Urinary bladder (tissue), 4 donors: ENCODE measurements at places on chromosomes 11 and 22. TPM values are rescaled to one million over a fixed set of nuclear protein-coding genes. Genes with fewer than 3 reads are reported as not detected.

DNA sequence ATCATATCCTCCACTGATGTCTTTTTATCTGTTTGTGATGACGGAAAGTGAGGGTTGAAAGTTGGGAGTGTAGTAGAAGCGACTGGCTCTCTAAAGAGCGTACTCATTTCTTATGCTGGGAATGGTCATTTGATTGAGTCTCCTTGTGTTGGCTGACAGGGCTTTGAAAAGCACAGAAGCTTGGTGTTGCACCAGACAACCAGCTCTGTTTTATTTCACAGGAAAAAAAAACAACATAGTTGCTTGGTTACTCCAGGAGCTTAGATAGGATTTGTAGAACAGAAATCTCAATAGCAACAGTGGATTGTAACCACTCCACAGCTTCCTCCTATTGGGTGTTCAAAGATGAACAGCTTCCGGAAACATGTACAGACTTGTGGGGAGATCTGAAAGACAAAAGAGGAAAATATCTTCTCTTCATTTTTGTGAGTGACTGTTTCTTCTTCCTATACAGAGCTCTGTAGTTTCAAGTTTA lies 2.7 kb downstream of the RBM14 start:
- peak; percentile 55 for DNase-seq

GRCh38 chr22:17475318-17476230 lies 87.7 kb upstream of the SLC25A18 start:
- no peak for DNase-seq

- no peak for DNase-seq
These were observed 67.1 kb upstream of the WNT7B start for GRCh38 chr22:46043816-46044620.

GRCh38 chr11:2420502-2421225 lies 20.1 kb downstream of the TSSC4 start:
- DNase-seq: no peak

DNA sequence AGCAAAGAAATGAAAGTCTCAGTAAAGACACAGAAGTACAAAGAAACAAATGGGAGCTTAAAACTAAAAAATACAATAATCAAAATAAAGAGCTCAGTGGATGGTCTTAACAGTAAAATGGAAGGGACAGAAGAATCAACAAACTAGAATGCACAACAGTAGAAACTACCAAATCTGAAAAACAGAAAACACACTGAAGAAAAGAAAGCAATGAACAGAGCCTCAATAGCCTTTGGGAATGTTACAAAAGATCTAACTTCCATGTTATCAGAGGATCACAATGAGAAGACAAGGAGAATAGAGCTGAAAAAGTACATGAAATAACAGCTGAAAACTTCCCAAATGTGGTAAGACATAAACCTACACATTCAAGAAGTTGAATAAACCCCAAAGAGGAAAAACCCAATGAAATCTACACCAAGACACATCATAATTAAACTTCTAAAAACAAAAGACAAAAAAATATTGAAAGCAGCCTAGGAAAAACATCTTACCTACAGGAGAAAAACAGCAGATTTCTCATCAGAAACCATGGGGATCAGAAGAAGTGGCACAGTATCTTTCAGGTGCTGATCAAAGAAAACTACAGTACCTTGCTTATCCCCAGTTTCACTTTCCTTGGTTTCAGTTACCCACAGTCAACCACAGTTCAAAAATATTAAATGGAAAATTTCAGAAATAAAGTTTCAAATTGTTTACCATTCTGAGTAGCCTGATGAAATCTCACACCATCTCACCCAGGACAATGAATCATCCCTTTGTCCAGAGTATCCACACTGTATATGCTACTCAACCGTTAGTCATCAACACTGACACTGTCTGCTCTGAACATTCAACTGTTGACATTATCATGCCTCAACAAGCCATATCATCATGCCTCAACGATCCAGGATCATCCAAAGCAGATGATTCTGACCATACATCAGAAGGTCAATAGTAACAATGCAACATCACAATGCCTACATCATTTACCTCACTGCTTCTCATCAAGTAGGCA lies 22.2 kb downstream of the RRAS2 start:
- DNase-seq: no peak

- no peak for DNase-seq
These were observed 32.3 kb downstream of the TRIM29 start for GRCh38 chr11:120105576-120105975.

Gene DEUP1
- total RNA-seq: 0.16 TPM

- DNase-seq: no peak
These were observed 168.2 kb downstream of the ETS1 start for GRCh38 chr11:128419012-128419767.

- no peak for DNase-seq
These were observed 4.5 kb downstream of the GSTP1 start for GRCh38 chr11:67588136-67588503.

GRCh38 chr22:32608494-32608893 lies 133.9 kb downstream of the FBXO7 start:
- no peak for DNase-seq

GRCh38 chr11:74641289-74641688 lies 48.9 kb downstream of the POLD3 start:
- no peak for DNase-seq

Gene OR2AG1
- not detected for total RNA-seq

DNA sequence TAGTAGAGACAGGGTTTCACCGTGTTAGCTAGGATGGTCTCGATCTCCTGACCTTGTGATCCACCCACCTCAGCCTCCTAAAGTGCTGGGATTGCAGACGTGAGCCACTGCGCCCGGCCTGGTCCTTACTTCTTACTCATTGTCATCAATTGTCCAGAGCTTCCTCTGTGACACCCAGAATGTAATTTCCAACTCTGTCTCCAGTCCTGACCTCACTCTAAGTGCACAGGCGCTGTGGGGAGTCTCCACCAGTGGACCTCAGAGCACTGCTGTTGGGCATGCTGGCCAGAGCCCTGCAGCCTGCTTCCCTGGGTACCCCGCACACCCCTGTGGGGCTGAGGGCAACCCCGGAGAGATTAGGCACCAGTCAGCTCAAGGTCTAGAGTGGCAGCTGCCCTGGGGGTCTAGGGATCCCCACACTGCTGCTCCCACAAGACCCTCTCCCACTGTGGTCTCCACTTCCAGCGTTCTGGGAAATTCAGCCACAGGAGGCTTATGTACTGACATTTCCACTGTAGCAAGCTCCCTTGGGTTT lies 1140.3 kb downstream of the TBC1D22A start:
- no peak for DNase-seq

DNA sequence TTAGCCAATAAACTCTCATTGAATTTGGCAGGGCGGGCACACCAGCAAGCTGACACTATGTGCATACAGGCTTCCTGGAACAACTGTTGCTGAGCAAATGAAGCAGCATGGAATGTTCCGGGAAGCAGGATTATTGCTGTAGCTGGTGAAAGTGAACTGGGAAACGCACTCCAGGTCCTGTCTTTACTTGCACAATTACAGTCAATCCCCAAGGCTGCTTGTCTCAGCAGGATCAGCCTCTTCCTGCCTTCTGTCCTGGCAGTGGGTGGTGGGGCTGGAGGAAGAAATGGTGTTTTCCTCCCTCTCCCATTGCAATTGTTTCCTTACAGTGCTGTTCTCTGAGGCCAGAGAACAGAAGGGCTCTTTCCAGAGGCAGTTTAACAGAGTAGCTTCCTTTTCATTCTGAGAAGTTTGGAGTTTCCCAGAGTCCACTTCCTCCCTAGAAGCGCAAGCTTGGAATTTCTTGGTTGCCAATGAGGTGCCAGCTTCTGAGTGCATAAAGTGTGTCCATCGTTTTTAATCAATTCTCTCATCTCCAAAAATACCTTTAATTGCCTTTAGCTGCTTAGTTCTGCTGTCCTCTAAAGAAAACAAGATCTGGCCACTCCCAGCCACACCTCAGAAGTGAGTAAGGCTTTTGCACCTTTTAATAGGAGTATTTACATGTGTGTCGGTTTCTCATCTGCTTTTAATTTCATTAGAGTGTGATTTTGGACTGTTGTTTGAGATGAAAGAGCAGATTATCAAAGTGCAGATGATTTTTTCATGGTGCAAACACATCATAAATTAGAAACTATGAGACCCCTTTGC lies 19.9 kb downstream of the CD44 start:
- no peak for DNase-seq

Gene RAG1
- total RNA-seq: 1.6 TPM

DNA sequence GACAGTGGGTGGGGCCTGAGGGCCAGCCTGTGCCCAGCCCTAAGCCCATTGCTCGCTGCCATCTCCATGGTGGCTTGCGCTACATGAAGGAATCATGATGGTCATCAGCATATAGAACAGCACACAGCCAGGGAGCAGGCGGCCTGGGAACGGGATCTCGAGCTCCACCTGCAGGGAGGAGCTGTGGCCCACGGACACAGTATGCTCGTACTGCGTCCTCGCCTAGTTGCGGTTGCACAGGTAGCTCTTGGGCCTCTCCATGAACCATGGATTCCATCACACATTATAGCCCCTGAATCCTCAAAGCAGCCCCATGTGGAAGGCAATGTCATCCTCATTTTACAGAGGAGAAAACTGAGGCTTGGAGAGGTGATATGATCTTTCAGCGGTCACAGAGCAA lies 15.1 kb downstream of the SEC14L4 start:
- DNase-seq: no peak

Gene KCNK4
- not detected for total RNA-seq

DNA sequence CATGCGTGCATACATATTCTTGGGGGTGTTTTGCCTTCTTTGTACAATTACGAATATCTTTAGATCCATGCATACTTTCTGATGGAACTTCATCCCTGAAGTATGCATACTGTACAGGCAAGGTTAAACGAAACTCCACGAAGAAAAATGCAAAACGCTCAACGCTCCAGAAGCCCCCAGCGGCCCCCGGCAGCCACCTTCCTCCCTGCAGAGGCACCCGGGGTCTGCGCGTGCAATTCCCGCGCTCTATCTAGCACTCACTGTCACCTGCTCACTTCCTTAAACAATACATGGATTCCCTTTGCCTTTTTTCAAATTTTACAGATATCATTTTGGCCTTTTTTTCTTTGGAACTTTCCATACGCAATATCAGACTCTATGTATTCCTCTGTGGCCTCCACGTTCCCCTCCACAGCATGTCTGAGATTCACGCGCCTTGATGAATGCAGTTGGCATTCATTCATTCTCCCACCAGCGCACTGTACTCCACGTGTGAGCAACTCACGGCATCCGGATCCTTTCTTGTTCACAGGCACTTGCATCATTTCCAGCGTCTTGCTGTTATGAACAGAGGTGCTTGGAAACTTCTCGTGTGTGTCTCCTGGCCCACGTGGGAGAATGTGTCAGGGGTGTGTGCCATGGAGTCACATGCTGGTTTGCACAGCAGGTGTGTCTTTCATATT lies 214.3 kb downstream of the CTTN start:
- DNase-seq: no peak

DNA sequence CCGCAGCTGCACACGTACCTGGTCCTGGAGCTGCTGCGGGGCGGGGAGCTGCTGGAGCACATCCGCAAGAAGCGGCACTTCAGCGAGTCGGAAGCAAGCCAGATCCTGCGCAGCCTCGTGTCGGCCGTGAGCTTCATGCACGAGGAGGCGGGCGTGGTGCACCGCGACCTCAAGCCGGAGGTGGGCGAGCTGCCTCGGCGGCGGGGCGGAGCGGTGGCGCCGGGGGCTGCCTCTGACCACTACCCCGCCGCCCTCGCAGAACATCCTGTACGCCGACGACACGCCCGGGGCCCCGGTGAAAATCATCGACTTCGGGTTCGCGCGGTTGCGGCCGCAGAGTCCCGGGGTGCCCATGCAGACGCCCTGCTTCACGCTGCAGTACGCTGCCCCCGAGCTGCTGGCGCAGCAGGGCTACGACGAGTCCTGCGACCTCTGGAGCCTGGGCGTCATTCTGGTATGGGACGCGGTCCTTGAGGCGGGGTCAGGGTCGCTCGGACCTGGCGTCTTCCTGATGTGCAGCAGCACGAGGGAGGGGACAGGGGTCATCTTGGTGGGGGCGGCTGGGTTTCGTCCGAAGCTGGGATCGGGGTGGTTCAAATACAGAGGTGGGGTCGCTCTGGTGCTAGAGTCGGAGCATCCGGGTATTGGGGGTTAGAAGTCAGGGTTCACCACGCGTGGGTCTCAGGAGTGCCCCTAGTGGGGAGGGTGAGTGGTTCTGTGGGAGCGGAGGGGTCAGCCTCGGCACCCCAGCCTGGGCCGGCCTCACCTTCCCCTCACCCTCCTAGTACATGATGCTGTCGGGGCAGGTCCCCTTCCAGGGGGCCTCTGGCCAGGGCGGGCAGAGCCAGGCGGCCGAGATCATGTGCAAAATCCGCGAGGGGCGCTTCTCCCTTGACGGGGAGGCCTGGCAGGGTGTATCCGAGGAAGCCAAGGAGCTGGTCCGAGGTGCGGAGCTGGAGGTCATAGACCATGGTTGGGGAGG lies 10.8 kb downstream of the RPS6KA4 start:
- no peak for DNase-seq

Gene OR51T1
- not detected for total RNA-seq

Gene TNNT3
- 61.6 TPM for total RNA-seq

GRCh38 chr11:116893906-116894305 lies 56.5 kb upstream of the APOA1 start:
- no peak for DNase-seq

DNA sequence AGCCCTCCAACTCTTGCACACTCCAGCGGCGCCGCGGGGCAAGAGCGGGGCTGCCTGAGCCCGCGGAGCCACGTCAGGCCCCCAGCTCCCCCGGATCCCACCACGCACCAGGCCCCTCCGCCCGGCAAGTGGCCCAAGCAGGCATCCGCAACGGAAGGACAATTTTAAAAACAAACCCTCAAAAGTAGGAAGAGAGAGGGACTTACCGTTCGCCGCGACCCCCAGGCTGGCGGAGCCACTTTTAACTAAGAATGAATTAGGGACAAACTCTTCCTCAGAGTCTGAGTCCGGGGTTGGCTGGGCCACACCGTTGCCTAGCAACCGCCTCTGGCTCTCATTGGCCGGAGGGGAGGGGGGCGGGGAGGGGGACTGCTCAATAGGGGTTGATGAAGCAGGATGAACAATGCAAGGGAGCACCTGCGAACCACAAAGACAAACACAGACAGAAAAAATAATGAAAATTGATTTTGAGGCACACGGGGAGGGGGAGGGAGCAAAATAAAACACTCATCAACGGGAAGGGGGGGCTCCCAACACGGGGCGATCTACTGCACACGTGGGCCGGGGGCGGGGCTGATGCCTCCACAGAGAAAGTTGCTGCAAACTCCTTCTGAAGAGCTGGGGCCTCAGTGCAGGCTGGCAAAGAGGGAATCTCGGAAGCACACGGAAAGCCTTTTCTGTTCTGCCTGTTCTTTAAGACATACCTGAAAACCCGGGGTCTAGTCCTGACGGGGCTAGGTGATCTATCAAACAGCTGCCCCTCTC lies 387.5 kb upstream of the NARS2 start:
- peak; percentile 68 for DNase-seq

Gene PMM1
- 8.8 TPM for total RNA-seq

Gene MMP13
- total RNA-seq: not detected

GRCh38 chr11:46353698-46354097 lies 6.4 kb downstream of the DGKZ start:
- DNase-seq: no peak

DNA sequence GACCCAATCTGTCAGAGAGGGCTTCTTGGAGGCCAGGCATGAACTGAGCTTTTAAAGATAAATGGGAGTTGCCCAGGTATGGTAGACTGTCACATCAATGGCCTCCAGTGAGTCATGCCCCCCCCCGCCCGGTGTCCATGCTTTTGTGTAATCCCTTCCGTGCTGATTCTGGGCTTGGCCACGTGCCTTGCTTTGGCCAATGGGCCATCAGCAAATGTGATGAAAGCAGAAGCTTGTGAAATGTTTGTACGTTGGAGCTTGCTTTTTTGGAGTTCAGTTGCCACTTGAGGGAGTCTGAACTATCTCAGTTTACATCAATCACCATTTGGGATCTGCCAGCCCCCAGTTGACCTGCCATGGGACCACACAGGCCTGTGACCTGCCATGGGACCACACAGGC lies 4.3 kb upstream of the THY1 start:
- DNase-seq: no peak

- DNase-seq: no peak
These were observed 88.5 kb downstream of the GRAMD1B start for GRCh38 chr11:123518496-123519054.
